Sigmoid colon (tissue), 7 donors: ENCODE measurements at places on chromosomes 1 and 21. TPM values are rescaled to one million over a fixed set of nuclear protein-coding genes. Genes with fewer than 3 reads are reported as not detected.

DNA sequence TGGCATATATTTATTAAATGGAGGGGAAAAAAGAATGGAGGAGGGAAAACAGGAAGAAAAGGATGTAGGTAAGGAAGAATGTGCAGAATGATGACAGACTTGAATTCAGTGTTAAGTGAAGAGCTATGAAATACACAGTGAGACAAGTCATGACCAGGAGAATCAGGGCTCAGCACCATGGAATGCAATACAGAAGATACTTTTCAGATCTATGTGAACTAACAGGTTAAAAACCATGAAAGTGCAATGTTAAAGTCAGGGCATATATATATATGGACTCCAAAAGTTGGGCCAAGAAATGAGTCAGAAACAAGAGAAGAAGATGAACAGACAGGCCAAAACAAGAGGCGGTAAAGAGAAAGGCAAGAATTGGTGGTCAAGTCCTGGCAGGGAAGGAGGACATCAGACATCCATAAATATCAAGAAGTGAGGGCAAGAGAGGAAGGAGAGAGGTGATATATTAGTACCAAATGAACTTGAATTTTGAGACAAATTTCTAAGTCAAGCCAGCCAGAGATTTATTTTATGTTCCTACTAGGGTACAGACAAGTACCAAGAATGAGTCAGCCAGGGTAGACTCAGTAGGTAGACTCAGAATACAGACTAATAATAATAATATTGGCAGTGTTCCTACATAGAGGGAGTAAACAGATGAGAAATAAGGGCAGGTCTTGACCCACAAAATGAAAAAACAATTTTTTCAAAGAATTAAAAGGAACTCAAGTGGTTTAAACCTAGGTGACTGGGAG lies 39.5 kb upstream of the MCOLN3 start:
- no peak for DNase-seq

GRCh38 chr21:41634211-41634694 lies 126.3 kb upstream of the TMPRSS2 start:
- no peak for DNase-seq

GRCh38 chr1:74964508-74965102 lies 169.6 kb upstream of the LHX8 start:
- no peak for DNase-seq

DNA sequence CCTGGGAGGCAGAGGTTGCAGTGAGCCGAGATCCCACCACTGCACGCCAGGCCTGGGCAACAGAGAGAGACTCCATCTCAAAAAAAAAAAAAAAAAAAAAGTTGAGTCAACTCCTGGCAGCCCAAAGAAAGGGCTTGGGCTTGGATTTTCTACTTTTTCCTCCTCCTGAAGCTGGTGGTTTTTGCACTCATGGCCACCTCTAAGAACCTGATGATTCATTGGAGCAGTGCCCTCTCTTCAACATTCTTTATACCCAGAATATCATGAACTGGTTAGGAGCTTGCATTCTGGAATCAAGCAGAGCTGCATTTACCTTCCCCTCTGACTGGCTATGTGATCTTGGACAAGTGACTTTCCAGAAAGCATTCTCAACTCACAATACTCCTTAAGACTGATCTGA lies 3.5 kb upstream of the ACTA1 start:
- DNase-seq: no peak

DNA sequence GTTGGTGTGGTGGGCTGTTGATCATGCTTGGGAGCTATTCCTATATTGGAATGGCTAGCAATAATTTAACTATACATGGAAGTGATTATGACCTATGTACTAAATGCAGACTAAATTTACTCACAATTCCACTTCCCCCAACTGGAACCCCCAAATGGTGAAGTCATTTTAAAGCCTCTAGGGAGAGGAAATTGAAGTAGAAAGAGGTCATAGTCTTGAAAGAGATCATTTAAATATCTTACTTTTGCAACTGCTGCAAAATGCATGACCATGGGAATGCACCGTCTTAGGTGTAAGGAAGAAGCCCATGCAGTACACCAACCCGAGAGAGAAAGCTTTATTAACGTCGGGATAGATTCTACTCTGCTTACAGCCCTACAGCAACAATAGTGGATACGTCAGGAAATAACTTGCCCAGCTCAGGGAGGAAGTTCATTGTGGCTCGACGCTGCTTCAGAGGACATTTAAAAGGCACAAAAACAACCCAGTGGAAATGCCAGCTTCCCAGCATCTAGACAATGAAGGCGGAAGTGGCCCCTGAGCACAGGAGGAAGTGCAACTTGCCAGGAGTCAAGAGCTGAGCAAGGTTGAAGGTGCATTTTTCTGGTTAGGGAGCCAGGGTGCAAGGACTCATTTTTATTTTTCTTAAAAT lies 26.5 kb downstream of the CYYR1 start:
- DNase-seq: no peak

DNA sequence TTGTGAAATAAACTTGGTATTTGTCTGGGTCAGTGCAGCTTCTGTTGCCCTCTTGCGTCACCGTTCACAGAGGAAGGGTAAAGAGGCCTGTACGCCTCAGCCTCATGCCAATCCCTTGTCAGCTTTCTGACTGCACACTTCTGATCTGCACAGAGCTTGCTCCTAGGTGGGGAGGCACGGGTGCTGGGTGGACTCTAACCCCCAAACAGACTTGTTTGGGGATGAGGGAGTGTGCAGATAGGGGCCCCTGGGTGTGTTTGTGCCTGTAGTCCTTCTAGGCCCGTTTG lies 803 bp upstream of the B4GALT2 start:
- DNase-seq: no peak

DNA sequence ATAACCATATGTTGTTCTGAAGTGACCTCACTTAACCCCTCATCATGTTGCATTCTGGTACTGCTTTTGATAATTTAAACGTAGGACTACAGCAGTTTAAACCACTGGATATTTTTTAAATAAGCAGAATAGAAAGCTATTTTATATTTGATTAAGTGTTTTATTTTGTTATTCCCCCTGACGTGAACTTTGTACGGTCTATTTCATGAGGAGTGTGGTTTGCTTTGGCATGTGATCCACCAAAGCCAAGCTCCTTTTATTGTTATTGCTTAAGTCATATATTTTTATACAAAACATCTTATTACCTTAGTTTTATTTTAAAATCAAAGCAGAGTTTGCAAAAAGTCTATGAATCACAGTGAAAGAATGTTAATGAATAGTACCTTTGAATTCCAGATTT lies 101.4 kb upstream of the L1TD1 start:
- no peak for DNase-seq

Gene LCE1A
- total RNA-seq: not detected

Gene CELA3B
- not detected for total RNA-seq
